Activated CD8-positive, alpha-beta memory T cell treated with anti-CD3 and anti-CD28 coated beads for 48 hours (primary cell): ENCODE measurements at places on chromosomes 4 and X.

DNA sequence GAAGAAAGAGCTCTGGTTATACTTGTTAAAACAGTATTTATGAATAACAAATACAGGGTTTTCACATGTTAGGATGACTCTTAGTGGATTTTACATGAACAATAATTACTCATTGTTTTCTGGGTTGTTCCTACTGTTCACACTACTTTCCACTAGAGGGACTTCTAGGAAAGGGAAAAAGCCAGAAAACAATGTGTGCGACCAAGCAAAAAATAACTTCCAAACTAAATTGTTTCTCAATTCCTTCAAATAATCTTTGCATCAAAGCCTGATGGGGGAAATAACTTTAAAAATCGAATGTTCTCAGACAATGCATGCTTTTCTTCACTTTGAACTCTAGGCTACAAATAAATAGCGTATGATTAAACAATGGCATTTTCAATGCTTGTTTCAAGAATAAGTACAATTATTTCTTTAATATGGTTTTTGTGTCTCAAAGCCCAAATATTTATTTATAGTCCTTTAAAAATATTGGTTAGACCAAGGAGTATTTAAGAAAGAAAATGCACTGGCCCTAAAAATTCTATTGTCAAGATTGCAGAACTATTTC lies 72.1 kb upstream of the ETNPPL start:
- DNase-seq = no peak

DNA sequence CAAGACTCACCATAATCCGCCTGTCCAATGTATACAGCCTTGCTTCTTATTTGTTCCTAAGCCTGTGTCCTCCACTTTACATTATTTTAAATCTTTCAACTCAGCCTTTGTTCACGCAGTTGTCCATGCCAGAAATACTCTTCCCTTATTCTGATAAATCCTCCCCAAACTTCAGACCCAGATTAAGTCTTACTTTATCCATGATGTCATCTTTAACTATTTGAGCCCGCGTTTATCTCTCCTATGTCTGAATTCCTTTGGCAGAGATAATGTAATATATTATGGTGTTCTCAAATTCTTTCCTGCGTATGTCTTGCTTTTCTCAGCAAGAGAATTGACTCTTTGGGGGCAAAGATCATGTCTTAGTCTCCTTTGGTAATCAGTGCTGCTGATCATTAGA lies 129.6 kb downstream of the LUZP4 start:
- no peak for DNase-seq

- no peak for DNase-seq
Observed at GRCh38 chr4:158799013-158799770, 30.4 kb downstream of the FNIP2 start.

DNA sequence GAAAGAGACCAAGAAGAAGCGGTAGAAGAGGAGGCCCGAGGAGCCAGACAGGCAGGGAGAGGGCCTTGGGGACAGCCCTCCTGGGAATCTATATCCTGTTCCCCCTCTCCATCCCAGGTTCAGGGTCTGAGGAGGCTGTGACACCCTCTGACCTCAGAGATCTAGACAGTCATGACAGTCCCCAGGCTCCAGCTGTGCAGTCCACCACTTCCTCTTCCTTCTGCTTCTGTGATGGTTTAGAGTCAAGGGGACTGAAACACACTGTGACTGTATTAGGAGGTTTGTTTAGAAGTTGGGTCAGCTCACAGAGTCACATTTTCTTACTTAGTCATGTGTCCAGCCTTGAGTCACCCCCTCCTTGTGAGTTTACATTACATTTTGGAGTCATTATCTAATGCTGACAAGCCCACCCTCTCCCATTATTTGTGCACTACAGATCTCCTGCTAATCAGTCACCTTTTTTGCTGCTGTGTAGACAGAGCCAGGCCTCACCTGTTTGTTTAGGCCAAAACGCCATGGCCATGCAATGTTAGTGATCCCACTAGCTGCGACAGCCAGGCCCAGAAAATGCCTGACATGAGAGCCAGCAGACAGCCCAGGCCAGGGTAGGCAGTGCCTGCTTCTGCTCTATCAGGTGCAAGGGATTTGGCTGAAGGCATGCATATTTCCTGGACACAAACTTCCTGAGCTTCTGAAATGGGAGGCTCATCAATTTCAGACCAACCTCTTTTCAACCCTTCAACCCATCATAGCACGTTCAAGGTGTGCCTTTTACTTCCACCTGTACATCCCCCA lies 26.0 kb downstream of the MANBA start:
- no peak for DNase-seq

DNA sequence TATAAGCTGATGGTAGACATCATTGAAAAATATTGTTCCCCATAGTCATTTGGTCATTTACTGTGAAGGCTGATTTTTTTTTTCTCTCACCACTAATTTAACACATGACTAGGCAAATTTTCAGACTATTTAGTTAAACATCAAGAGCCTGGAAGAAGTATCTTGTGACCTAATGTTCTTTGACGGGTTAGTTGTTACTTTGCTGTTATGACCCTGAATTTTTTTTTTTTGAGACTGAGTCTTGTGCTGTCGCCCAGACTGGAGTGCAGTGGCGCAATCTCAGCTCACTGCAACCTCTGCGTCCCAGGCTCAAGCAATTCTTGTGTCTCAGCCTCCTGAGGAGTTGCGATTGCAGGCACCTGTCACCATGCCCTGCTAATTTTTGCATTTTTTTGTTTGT lies 67.0 kb downstream of the HPF1 start:
- no peak for DNase-seq

- DNase-seq = no peak
Observed at GRCh38 chr4:76563454-76564122, 128.6 kb downstream of the SHROOM3 start.

DNA sequence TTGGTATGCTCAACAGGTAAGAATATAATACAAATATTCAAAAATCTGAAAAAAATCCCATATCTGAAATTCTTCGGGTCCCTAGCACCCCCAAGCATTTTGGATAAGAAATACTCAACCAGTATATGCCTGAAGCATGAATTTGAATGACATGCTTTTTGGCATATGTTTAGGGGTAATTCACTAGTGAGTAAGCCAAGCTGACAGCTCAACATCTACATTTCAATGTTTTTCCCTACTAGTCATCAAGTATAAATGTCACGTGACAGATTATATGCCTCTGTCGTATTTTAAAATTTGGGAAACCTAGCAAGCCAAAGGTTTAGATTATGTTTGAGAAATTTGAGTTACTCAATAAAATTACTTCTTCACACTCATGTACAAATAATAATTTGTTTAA lies 125.1 kb downstream of the FGF16 start:
- no peak for DNase-seq

GRCh38 chrX:8773117-8773516 lies 28.1 kb downstream of the FAM9A start:
- no peak for DNase-seq

DNA sequence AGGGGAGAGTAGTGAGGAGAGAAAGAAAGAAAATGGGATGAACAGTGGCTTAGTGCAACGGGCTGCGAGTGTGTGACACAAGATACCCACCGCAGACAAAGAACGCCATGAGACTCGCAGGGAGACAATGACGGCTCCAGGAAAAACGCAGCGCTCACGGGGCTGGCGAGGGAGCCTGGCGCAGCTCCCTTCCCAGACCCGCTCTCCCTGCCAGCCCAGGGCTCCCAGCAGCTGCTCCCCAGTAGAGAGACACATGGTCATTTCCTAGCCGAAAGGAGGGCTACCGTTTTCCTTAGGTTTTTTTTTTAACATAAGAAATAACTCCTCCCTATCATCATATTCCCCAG lies 149.5 kb downstream of the MAML3 start:
- no peak for DNase-seq

- DNase-seq = no peak
Observed at GRCh38 chr4:176277162-176277904, 8.3 kb upstream of the ASB5 start.

DNA sequence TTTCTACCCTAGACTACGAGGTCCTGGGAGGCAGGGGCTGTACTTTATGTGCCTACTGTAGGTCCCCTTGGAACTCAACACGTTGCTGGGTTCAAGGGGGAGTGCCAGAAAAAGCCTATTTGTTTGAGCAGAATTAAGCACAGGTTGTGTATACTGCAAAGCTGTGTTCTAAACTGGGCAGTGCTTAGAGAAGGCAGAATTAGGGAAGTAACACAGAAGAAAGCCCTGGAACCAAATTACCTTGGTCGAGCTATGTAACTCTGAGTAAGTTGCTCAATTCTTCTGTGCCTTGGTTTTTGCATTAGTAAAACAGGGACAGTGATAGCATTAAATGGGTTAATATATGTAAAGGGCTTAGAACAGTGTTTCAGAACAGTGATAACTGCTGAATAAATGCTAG lies 245.0 kb upstream of the SFRP2 start:
- DNase-seq = no peak

- DNase-seq = no peak
Observed at GRCh38 chr4:2804973-2805501, 12.2 kb downstream of the SH3BP2 start.

DNA sequence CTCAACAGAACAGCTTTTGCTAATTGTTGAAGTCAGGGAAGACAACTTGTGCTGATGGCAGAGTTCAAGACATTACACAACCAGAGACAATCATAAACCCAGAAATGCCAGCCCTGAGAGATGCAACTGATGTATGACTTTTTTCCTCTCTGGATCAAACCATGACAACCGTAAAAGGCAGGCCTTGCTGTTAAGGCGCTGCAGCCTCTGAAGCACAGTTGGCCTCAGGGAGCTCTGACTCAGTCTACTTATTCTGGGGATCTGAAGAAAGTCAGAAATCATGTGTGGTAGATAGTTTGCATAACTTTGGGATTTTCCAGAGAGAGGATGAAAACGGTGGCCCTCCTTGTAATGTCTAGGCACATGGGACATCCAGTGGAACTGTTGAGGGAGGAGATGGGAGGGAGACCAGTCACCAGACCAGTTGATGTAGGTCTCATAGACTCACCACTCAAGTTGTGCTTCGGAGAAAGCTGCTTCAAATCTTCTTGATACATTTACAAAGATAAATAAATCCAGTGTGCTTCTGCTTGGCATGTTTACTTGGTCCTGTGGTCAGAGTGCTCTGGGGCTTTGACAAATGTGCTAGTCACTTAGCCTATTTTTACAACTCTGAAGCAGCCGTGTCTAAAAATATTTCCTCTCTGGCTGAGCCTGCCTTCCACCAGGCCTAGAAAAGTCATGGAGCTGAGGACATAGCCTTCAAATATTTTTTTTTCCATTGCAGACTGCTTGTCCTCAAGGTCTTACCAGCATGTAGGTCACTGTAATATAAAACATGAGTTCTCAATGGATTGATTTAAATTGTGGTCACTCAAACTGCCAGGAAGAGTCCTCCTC lies 7.5 kb downstream of the HADH start:
- no peak for DNase-seq

- no peak for DNase-seq
Observed at GRCh38 chr4:110624904-110625494, 2.1 kb upstream of the PITX2 start.

GRCh38 chr4:83124111-83124780 lies 9.7 kb upstream of the PLAC8 start:
- DNase-seq = no peak

DNA sequence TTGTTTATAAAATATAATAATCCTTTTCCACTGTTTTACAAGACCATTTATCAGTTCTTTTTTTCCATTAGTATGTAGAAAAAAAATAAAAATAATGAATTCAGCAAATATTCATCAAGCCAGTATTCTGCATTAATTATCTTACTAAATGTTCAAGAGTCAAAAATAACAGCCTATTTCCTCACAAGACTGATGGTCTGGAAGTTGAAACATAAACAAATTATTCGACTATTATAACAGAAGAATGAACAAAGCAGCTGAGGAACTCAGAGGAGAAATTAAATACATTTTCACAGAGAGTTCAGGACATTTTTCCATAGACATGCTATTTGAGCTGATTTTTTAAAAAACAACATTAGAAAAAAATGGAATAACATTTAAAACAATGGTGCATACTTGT lies 2594.8 kb downstream of the ARAP2 start:
- DNase-seq = no peak

DNA sequence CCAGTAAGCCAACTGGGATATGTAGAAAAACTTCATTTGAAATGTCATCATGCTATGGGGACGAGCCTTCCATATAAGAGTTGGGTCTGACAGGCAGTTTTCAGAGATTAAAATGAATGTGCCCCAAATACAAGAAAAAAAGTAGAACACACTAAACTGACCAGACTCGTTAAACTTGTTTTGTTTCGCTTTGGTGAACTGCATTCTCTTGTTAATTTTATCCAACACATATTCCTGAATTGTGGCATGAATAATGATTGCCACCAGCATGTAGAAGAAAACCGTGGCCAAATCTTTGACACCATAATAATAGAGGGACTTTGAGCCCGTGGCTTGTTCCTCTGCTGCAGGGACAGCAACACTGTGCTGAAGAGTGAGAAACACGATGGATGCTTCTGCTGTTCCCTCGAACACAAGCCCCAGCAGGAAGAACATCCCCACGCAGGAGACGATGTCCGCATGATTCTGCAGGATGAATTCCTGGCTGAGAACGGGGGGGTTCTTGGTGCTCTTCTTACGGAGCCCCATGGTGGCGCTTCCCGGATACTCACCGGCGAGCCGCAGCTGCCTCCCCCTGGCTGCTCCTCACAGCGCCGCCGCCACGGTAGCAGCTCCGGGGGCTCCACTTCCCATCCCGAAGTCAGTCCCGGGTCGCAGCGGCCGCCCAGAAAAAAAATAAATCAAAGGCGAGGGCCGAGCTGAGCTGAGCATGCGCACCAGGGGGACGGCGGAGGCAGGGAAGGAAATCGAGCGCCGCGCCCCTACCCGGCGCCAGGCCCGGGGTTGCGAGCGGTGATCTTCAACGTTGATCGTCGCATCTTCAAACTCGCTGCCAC lies at the start of gene TRAM1L1:
Gene TRAM1L1, minus strand, starts transcription at position 711 of the 836 bp plus-strand sequence. Its CDS starts 183 bp downstream, at position 528.
- DNase-seq = no peak

DNA sequence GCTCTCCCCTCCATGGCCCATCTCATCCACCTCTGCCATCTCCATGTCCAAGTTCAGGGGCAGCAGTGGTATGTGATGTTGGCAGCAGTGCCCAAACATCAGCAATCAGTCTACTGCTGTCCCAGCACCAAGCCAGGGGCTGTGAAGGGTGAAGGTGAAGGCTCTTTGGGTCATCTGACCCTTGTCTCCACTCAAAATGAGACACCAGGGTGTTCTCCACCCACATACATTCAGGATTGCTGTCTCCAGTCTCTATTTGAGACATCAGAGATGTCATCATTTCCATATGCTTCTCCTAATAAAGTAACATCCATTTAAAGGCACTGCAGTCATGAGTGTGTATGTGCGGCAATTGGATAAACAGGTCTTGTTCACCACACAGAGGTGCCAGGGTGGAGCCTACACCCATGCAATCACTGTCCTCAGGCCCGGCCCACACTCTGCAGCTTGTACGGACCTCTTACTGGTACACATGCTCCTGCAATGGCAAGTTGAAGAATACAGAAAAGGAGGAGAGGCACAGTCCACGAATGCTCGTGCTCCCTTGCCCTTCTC lies 22.2 kb downstream of the MAML3 start:
- DNase-seq = no peak

GRCh38 chrX:15322472-15322871 lies 7.0 kb upstream of the ASB11 start:
- DNase-seq = no peak

DNA sequence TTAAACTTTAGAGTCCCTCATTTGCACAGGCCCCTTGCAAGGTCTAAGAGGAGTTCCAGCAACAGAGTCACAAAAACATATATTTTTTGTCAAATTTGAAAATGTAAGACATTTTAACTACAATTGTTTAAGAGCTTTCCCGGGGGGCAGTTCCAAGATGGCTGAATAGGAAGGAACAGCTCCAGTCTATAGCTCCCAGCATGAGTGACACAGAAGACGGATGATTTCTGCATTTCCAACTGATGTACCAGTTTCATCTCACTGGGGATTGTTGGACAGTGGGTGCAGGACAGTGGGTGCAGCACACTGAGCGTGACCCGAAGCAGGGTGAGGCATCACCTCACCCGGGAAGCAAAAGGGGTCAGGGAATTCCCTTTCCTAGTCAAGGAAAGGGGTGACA lies 71.4 kb upstream of the NMU start:
- DNase-seq = no peak
